ENCODE measurements at places on chromosomes 5 and 9.

GRCh38 chr9:129624947-129625346, 1.0 kb upstream of the NTMT1 start:
- peak; percentile 39 for DNase-seq

DNA sequence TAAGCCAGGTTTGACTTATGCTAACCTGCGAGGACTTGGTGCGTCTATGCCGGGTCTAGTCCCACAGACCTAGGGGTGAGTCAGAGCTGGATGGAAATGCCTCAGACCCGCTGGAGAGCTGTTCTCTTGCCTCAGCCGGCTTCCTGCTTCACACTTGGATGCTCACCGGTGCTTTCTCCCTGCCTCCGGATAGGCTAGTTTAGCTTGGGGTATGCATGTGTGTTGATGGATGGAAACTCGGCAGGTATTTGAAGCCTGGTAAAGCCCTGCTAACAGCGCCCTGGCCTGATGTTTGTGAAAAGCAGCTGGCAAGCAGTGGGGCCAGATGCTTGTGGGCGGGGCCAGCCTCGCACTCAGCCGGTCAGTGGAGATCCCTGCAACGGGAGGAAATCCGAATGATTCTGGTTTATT, 29.3 kb downstream of the PRRC2B start:
- no peak for DNase-seq

- DNase-seq, result no peak
Observed at GRCh38 chr9:16664211-16664610, 206.3 kb downstream of the BNC2 start.

DNA sequence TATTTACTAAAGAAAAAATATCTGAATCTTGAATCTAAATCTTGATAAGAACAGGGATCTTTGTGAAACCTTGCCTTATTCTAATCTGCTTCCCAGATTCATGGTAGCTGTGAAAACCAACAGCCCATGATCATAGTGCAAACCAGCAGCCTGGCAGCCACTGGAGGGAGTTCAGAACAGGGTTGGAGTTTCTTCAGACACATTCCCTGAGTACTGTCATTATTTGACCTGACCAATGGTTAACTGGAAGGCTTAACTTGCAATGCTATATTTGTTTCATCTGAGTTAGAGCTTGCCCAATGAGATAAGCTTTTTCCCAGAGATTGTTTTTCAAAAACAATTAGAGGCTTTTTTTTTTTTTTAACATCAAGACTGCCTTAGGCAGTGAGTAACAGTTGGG, 47.8 kb downstream of the LOX start:
- DNase-seq, result no peak

- DNase-seq, result no peak
Observed at GRCh38 chr5:114255260-114255659, 106.6 kb upstream of the KCNN2 start.

GRCh38 chr5:170145462-170145861, 39.8 kb downstream of the FOXI1 start:
- DNase-seq, result no peak

- peak; percentile 22 for DNase-seq
Observed at GRCh38 chr5:173232499-173233346, 2.3 kb downstream of the NKX2-5 start.

DNA sequence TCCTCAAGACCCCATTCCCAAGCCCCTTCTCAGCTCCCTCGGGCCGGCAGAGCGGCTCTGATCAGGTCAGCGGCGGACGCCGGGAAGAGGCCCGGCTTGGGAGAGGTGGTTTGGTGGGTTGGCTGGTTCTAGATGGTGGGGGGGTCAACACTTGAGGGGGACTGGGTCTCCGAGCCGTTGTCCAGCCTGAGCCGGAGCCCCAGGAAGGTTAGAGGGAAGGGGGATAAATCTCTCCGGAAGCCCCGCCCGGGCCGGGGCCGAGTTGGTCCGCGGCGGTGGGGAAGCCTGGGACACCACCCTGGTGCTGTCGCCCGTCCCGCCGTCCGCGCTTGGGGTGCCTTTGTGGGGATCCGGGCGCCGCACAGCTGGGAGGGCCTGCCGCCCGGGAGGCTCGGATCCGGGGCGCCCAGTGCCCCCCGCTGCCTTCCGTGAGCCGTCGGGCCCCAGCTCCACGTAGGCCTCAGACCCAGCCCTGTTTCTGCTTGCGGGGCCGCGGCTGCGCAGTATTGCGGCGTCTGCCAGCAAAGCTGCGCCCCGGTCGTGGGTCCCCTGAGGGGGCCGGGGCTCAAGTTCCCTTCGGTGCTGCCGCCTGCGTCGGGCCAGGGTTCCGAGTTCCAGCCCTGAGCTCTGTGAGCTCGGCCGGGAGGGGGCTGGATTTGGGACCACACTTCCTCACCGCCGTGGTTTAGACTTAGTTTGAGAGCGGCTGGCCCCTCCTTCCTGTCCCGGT, 542 bp upstream of the TRIM52 start:
- no peak for DNase-seq

GRCh38 chr5:150052226-150052955, 34.0 kb downstream of the CSF1R start:
- no peak for DNase-seq

DNA sequence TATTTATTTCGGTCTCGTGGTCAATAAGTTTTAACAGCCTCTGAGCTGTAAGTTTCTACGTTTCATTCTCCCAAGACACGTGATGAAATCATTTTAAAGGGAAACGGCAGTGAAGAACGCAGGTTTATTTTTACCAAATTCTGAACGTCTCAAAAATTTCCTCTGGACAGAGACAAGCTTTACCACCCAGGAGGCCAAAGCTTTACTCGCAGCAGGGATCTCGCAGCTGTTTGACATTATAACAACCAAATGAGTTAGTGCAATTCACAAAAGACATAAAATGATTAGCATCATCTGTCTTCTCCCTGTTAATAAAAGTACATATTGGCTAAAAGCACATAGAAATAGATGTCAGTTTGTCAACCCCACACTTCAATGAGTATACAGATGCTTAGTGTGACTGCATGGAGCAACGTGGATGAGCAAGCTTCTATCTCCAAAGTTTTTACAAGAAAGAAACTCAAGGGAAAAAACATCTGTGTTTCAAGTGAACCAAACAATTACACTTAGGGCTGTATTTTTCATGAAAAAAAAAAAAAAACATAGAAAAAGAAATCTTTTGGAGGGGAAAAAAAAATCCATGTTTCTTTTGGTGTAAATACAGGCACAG, 2.5 kb downstream of the SEMA5A start:
- no peak for DNase-seq

GRCh38 chr5:87053146-87053545, 214.5 kb upstream of the RASA1 start:
- no peak for DNase-seq

DNA sequence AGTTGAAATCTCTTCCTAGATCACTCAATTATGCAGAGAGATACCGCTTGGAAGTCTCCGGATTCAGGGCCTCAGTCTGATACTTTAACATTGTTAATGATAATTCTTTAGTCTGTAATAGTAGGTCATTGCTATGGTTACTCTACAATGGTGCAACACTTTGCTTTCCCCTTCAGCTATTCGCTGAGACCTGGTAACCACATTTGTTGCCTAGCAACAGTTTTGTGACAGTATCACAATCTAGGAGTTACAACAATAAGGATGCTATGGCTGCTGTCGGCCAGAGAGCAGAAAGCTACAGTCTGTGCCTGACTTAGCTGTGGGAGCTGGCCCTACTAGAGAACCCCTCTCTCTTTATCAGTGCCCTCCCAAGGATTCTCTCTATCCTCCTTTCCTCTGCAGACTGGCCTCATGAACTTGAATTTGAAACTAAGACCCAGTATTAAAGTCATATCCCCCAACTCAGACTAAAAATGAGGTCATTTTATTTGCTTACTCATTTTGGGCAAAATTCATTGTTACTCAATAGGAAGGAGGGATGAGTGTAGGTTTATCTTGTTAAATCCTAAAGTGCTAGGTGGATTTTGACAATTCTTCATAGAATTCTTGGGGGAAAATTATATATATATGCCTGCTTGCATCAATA, 39.3 kb downstream of the NR2F1 start:
- peak; percentile 95 for DNase-seq

GRCh38 chr5:16877267-16877935, 58.7 kb downstream of the MYO10 start:
- DNase-seq, result no peak

GRCh38 chr9:93634311-93635185, 58.2 kb downstream of the PHF2 start:
- no peak for DNase-seq

DNA sequence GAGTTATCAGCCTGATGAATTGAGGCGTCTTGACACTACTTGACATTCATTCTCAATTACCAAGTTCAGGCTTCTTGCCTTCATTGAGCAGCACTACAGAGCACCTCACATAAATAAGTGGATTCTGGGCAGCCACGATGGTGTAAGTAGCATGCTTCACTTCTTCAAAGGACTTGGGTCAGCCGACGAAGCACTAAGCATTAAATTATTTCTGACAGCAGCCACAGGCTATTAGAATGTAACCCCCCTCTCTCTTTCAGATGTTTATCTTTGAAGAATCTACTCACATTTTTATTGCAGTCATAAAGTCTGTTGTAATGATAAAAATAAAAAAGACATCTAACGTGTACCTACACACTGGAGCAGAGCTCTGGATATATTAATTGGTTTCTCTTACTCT, 45.9 kb upstream of the VPS13A start:
- no peak for DNase-seq

DNA sequence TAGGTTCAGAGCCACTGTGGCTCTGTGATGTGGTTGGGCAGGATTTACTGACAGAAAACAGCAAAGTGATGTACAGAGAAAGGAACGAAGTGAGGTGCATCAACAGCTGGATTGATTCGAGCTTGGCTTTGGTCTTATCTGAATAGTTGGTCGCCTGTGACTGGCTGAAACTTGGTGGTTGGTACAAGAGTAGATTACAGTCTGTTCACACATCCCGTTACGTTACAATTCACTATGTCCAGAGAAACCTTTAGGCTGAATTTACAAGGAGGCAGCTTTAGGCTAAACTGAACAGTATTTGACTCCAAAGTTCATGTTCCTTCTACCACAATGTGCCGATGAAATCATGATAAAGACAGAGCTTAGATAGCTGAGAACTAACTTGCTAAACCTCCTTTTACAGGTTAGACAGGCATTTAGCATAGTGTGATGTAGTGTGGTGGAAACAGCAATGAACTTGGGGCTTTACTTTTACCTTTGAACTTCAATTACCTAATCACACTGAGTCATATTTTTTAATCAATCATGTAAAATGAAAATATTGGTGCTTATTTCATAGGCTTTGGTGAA, 210.2 kb upstream of the PUM3 start:
- DNase-seq, result no peak

GRCh38 chr5:34040472-34040871, 2.5 kb downstream of the C1QTNF3 start:
- no peak for DNase-seq

DNA sequence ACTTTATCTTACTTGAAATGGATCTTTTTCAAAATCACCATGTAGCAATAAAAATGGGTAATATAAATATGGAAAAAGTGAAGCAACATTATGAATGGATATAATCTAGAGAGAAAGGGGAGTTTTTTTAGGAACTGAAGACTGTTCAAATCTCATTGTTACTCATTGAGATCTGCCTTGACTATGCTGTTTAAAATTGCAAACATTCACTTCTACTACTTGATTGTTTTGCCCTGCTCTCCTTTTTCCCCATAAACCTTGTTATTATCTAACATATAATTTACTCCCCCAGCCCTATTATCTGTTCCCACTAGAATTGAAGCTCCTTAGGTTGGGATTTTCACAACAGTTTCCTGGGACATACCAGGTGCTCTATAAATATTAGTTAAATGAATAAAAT, 22.0 kb downstream of the PAM start:
- peak; percentile 48 for DNase-seq

- no peak for DNase-seq
Observed at GRCh38 chr9:70285246-70285645, 26.5 kb downstream of the SMC5 start.

- peak; percentile 44 for DNase-seq
Observed at GRCh38 chr5:128537221-128537999, 635 bp downstream of the FBN2 start.

- DNase-seq, result peak; percentile 80
Observed at GRCh38 chr9:82363198-82363597, 374.6 kb downstream of the SPATA31D1 start.

GRCh38 chr9:133119103-133119845, 1.8 kb downstream of the RALGDS start:
- no peak for DNase-seq

DNA sequence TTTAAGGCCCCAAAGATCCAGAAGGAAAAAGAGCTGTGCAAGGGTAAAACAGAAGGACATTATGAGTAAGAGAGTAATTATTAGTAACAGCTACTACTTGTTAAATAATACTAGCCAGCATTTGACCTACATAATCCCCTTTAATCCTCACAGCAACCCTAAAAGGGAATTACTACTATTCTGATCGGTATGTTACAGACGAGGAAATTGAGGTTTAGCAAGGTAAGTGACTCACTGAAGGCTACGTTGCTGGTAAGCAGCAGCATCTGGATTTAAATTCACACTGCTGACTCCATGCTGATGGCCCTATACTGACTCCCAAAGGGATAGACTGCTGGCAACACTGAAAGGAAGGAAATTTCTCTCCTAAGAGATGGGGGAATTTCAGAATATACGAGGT, 3.7 kb upstream of the FSD1L start:
- no peak for DNase-seq

DNA sequence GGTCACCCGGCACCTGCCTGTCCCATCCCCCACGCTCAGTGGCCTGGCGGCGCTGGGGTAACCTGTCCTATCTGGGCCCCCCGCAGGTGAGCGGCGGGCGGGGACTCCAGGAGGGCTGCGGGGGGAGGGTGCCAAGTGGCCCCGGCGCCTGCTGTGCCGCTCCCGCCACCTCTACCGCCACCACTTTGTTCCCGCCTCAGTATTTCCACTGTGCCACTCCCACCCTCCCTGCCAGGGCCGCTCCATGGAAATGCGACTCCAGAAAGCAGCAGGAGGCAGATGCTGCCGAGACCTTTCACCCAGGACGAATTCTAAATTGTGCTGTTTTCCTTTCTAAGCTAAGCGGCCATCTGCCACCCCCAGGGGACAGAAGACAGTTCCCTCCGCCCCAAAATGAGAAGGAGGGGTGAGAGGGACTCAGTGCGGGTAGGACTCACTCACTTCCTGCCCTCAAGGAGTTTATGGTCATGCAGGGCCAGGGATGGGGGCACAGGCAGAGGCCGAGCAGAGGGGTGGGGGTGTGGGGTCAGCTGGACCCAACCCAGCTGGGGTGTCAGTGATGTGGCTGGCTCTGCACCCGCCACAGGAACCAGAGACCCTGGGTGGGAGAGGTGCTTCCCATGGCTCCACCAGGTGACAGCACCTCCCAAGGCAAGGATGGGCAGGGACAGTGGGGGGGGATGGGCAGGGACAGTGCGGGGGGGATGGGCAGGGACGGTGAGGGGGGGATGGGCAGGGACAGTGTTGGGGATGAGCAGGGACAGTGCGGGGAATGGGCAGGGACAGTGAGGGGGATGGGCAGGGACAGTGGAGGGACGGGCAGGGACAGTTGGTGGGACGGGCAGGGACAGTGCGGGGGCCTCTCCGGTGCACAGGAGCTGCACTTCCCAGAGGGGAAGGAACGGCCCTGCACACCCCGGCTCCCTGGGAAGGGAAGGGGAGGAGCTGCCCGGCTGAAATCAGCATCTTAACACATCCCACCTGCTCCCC, 17.8 kb downstream of the NOTCH1 start:
- DNase-seq, result peak; percentile 50

GRCh38 chr9:6433410-6433809, 20.4 kb downstream of the UHRF2 start:
- DNase-seq, result no peak

Measured in NCI-H748 treated with DMSO at 0.1 percent for 48 hours (cell line).